ENCODE measurements at places on chromosomes 1 and 21.

DNA sequence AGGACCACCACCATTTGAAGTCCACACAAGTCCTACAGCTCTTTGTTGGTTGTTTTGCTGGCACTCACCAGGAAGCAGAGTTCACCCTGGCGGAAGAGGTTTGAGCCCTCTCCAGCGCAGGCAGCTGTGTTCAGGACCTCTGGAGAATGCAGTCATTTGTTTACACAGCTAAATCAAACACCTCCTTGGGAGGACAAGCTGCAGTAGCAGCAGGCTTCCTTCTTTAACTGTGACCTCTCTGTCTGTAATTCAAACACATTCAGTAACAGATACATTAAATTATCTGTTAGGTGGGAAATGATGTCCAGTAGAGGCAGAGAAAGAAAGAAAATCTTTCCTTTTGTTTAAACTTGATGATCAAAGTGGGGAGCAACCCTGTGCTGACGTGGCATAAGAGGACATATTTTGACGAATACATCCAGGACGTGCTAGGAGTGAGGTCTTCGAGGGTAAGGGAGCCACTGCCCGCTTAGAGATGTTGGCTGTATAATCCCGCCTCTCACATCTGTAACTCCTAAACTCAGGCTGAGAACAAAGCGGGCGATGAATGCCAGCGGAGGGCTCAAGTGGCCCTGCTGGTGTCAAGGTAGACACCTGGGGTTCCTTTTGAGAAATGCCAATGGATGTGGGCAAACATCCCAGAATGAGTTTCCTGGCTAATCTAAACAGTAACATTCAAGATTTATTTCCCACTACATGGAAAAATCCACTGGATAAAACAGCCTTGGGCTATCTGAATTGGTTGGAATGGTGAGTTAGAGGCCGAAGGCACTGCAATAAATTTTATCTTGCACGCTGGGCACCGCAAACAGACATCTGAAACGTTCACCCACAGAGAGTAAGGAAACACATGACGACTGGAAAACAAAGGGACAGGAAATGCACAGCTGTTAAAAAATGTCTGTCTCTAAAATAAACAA, 51.7 kb downstream of the ABCA4 start:
- DNase-seq, result no peak

DNA sequence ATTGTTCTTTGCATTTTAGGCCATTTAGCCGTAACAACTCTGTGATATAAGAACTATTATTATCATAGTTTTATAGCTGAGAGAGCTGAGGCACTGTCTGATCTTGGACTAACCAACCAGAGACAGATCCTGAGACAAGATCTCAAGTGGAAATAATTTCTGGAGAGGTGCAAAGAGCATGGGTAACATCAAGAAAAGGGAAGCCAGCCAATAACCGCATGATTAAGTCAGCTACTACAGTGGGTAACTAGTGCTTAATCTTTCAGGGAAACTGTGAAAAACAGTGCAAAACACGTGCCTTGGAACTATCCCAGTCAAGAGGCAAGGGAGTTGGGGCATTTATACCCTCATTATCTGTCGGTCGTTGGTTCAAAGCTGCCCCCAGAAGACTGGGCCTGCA, 105.8 kb downstream of the OMA1 start:
- no peak for DNase-seq

DNA sequence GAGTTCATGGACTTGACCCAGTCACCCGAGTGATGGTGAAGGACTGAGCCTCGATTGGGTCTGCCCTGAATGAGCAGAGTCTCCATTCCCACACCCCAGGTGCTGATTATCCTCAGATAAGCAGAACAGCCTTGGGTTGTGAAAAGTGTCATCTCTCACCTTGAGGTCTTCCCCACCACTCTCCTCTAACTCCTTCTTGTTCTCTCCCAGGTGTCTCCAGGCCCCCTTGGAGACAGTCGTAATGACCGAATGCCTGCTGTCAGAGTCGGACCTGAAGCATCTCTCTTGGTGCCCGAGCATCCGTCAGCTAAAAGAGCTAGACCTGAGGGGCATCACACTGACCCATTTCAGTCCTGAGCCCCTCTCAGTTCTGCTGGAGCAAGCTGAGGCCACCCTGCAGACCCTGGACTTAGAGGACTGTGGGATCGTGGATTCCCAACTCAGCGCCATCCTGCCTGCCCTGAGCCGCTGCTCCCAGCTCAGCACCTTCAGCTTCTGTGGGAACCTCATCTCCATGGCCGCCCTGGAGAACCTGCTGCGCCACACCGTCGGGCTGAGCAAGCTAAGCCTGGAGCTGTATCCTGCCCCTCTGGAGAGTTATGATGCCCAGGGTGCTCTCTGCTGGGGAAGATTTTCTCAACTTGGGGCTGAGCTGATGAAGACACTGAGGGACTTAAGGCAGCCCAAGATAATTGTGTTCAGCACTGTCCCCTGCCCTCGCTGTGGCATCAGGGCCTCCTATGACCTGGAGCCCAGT, 3.4 kb downstream of the PRAMEF12 start:
- DNase-seq, result no peak

DNA sequence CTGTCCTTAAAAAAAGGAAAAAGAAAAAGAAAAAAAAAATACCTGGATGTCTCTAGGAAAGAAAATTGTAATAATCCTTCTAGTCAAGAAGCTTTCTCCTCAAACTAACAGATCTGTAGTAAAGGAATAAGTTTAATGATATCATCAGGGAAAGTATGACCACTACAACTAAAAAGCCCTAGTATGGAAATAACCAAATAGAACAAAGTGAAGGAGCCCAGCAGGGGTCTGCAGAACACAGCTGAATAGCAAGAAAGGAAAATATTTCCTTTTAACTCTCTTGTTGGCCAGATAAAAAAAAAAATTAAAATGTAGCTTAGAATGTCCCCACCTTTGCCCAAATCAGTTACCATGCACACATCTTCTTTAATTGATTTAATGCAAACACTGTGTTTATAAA, 43.2 kb downstream of the PRRX1 start:
- DNase-seq, result no peak

DNA sequence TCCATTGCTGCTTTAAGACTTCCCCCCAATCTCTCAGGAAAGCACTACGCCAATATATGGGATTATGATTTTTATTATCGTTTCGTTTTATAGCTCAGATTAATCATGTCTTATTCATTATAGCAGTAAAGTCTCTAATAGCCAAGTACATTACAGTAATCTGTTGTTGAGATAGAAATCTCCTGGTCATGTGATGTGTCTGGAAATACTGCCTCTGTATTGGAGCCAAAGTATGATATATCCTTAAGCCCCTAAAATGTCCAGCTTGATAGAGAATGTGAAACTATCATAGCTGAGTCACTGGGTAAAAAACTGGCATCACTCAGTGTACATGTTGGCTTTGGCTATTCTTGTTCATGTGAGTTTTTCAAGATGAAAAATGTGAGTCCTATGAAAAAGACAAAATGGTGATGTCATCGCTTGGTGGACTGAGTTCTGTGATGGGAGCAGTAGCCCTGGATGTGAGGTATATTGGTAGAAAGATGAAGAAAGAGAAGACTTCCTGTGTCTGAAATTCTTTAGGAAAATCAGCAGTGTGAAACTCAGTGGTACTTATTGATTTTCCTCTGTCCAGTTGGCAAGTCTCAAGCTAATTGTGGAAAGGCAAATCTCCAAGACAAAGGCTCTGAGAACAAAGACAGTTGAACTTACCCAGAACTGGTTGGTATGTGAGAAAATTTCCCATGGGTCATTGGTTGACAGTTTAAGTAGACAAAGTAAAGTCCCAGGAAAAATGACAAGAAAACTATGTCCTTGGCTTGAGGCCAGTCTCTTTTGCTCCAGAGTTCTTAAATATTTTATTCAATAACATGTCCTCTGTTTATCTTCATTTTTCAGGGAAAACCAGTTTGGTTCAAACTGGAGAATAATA, 76.2 kb downstream of the BRINP2 start:
- no peak for DNase-seq

DNA sequence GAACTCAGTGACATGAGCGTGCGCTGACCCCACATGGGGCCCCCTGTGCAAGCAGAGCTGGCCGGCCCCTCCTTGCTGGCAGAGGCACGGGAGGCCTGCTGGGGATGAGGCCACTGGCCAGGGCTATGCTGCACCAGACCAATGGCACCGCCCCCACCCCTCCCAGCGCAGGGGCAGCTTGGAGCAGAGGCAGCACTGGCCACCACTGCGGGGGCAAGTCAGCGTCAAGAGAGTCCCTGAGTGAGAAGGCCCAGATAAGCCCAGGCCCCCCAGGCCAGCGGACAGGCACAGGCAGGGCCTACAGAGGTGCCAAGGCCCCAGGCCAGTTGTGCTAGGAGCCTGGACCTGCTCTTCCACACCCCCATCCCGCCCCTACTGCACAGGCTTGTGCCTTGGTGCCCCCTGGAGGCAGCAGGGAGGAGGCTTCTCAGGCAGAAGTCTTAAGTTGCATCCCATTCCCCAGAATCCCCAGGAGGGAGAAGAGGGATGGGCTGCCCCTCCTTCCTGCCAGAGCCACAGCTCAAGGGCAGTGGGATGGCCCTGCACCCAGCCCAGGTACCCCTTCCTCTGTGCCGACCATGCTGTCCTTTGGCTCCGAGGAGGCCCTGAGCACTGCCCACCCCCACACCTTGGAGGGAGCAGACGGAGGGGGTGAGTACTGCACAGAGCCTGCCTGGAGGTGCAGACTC, 35.8 kb downstream of the EPHX1 start:
- peak; percentile 45 for DNase-seq

DNA sequence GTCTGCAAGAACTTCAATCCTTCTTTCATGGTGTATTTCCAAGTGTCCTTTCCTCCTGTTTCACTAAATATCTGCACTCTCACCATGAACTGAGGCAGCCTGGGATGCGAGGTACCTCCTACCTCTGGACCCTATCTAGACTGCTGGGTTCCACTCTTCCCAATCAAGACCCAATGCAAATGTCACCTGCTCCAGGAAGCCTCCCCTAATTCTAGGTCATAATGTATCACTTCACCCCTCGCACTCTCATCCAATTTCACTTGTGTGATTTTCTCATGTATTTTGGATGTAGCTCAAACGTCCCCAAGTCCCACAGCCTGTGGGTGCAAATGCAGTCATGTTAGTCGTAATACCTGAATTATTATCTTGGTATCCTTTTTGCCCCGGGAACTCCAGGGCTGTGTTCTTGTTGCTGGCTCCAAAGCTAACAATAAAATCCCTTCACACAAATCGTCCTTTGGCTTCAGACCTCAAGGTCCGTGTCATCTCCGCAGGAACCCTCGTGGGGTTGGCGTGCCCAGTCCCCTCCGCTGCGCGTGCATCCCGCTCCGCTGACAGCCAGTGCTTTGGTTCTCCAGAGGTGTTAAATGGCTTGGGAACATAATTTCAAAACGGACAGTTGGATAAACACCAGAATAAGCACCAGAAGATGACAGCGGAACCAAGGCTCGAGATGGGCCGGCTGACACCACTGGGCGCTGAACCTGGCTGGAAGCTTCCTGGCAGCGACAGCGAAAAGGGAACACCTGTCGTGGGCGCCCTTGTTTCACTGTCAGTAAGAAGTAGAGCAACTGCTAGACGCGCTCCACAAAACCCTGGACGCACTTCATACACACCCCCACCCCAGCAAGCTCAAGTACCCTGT, 1.0 kb upstream of the BACH1 start:
- no peak for DNase-seq

- no peak for DNase-seq
These were observed 102.3 kb upstream of the FGGY start for GRCh38 chr1:59194621-59195020.

- no peak for DNase-seq
These were observed 44.9 kb upstream of the EFHD2 start for GRCh38 chr1:15364740-15365139.

GRCh38 chr1:201127755-201128455, 921 bp upstream of the ASCL5 start:
- DNase-seq, result no peak

GRCh38 chr1:189929501-189930099, 548.1 kb downstream of the BRINP3 start:
- no peak for DNase-seq

DNA sequence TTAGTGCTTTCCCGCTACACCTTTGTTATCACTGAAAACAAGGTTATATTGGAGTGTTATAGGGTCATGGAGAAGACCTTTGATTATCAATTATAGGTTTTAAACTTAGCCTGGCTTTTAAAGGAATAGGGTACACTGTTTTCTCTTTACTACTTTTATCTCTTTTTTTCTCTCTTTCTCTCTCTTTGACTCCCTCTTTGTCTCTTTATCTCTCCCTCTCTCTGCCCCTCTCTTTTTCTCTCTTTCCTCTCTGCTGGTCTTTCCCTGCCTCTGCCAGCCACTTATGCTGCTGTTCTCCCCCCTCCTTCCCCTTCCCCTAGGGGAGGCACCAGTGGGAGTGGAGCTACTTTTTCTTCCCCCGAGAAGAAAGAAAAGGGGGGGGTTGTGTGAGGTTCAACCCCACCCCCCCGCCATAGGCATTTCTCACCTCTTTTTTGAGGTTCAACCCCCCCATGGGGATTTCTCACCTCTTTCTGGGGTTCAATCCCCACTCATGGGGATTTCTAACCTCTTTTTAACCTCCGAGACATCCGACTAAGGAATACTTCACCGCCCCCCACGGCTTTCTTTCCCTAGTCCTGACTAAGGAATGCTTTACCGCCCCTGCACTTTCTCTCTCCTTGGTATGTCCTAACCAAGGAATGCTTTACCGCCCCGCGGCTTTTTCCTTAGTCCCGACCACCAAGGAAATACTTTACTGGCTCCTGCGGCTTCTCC, 17.2 kb upstream of the ZBTB8B start:
- DNase-seq, result no peak

- DNase-seq, result no peak
These were observed 84.6 kb downstream of the LAMC2 start for GRCh38 chr1:183270541-183271141.

Data from head of caudate nucleus (tissue), 42 donors.